ENCODE measurements at places on chromosomes 16 and 17. TPM values are rescaled to one million over a fixed set of nuclear protein-coding genes. Genes with fewer than 3 reads are reported as not detected.

Gene MT2A
- 507 TPM for total RNA-seq

Gene RABEP2
- total RNA-seq = 30.1 TPM

GRCh38 chr17:6153375-6153774 lies 83.2 kb downstream of the WSCD1 start:
- no peaks in the 10 kb centered on the region for H3K27me3 ChIP-seq
- no peak overlapping the region for H3K27ac ChIP-seq
- no peaks in the 10 kb centered on the region for H3K36me3 ChIP-seq

DNA sequence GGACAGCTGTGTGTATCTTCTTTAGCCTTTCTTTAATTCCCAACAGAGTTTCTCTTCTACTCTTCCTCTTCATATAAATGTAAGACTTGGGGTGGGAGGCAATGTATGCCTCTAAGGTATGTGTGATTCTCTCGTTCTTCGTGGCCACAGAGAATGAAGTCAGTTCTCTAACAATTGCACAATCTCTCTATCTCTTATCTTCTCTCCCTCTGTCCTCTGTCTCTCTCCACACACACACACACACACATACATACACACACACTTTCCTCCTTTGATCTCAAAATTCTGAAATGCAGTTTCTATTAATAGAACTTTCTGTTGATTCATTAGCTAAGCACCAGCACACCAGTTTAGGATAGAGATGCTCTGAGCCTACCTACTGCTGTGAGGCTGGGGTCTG lies 615.7 kb upstream of the SALL1 start:
- H3K27me3 ChIP-seq = no peaks in the 10 kb centered on the region
- H3K4me1 ChIP-seq = no peaks in the 10 kb centered on the region
- DNase-seq = no peak
- H3K4me3 ChIP-seq = no peak overlapping the region
- H3K36me3 ChIP-seq = no peaks in the 10 kb centered on the region
- no peak overlapping the region for H3K27ac ChIP-seq

GRCh38 chr17:79085154-79085920 lies 10.7 kb downstream of the ENGASE start:
- no peak overlapping the region for H3K27ac ChIP-seq
- DNase-seq = no peak
- H3K27me3 ChIP-seq = no peaks in the 10 kb centered on the region
- no peaks in the 10 kb centered on the region for H3K36me3 ChIP-seq

Gene TMEM100
- total RNA-seq = 7.2 TPM

- no peak overlapping the region for H3K4me3 ChIP-seq
- DNase-seq = peak; percentile 94
- H3K36me3 ChIP-seq = no peaks in the 10 kb centered on the region
- H3K27me3 ChIP-seq = no peaks in the 10 kb centered on the region
- no peaks in the 10 kb centered on the region for H3K4me1 ChIP-seq
Measured at GRCh38 chr17:45123930-45124796, 8.2 kb downstream of the PLCD3 start.

- no peak overlapping the region for H3K4me3 ChIP-seq
- no peak for DNase-seq
- H3K36me3 ChIP-seq = no peaks in the 10 kb centered on the region
- no peaks in the 10 kb centered on the region for H3K27me3 ChIP-seq
Measured at GRCh38 chr16:25083701-25084100, 27.8 kb upstream of the LCMT1 start.

Gene EVPLL
- total RNA-seq = 1.2 TPM
